CD4-positive, alpha-beta T cell treated with Interleukin-15 for 4 hours (primary cell): ENCODE measurements at places on chromosomes 4 and X.
A peak's percentile ranks its signal among the peaks of the same experiment; 100 is the strongest.

DNA sequence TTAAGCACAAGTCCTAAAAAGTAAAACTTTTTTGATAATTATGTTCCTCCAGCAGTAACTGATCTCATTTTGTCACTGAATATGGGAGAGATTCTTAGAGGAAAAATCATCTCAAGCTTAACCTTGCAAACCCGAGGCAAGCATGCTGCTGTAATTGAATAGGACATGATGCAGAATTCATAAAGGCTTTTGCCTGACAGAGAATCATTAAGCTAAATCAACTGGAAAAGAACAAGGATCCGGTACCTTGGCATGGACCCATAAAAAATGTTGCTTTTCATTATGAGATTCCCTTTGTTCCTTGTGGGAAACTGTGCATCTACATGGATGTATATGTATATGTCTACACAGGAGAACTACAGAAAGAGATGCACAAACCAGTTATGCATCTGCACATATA lies 149.1 kb downstream of the PAPSS1 start:
- DNase-seq, result no peak

DNA sequence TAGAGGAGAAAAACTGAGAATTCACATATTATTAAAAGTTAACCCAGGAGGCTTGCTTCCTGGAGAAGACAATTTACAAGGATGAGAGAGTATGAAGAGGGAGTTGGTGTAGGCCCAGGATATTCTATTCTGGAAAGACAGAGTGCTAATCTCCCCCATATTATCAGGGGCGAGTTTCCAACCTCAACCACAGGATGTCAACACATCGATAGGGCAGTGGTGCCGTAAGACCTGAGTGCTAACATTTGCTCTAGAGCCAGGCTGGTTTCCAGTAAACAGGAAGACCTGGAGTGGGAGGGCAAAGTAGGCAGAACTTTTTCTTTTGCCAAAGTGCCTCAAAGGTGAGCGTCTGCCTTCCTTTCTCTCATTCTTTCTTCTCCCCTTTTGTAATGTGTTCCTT lies 2.8 kb upstream of the AWAT1 start:
- DNase-seq, result no peak

GRCh38 chr4:54400188-54400587 lies 171.1 kb downstream of the PDGFRA start:
- DNase-seq, result no peak

GRCh38 chr4:83785891-83786290 lies 250.0 kb downstream of the GPAT3 start:
- DNase-seq, result no peak

- DNase-seq, result peak; percentile 84
These were observed 15.6 kb upstream of the ASMTL start for GRCh38 chrX:1468250-1468772.

GRCh38 chr4:5378002-5378401 lies 326.7 kb downstream of the STK32B start:
- DNase-seq, result no peak

DNA sequence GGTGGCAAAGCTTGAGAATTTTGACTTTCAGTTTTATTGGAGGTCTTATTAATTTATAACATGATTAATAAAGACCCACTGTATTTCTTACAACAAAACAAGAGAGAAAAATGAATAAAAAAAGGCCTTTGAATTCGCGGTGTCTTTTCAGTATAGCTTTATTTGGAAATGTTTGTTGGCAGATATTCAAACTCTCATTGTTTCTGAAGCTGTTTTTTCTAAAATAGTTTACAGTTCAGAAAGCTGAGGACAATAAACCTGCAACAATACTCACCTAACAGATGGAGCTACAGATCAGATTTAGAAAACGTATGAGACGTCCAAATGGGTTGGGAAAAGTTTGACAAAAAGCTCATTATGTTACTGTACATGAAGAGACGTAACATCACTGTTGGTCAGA lies 2.4 kb upstream of the SPARCL1 start:
- no peak for DNase-seq

- DNase-seq, result no peak
These were observed 976.5 kb downstream of the RPA4 start for GRCh38 chrX:97860226-97860625.

- no peak for DNase-seq
These were observed 91.1 kb downstream of the PPP3CA start for GRCh38 chr4:101256222-101256621.

DNA sequence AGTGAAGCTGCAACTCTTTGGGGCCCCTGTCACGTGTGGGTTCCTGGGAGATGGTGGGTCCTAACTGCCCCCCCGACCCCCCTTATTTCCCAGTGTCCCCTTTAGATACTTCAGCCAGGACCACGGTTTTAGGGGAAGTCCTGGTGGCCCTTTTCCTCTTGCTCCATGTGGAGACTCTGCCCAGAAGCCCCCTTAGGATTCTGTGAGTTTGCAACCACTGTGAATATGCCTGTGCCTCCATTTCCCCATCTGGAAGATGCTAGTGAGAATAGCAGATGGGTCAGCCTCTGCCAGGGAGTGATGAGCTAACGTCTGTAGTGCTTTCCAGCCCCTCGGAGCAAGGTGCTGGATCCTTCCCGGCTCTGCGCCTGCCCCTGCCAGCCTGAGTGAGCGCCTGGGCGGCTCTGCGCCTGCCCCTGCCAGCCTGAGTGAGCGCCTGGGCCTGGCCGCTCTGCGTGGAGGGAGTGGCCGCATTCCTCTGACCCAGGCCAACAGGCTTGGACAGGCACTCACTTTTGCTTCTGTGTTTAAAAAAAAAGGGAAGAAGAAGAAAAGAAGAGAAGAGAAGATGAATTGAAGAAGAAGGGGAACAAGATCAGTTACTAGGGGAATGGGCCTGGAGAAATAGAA lies 6.7 kb upstream of the CITED1 start:
- DNase-seq, result no peak

DNA sequence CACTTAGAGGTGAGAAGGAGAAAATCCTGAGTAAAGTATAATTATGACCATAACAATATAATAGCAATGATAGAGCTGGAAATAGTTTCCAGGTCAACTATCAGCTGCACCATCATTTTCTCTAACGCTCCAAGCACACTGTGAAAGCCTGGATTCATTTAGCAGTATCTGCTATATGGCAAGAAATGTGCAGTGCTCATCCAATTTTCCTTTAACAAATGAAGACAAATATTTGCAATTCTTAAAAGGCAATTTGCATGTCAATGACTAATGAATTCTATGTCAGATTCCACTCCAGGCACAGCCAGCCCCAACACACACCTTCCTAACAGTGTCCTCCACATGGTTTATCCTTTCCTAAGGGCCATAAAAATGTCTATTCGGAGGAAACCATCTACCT lies 12.7 kb downstream of the PRSS12 start:
- no peak for DNase-seq

DNA sequence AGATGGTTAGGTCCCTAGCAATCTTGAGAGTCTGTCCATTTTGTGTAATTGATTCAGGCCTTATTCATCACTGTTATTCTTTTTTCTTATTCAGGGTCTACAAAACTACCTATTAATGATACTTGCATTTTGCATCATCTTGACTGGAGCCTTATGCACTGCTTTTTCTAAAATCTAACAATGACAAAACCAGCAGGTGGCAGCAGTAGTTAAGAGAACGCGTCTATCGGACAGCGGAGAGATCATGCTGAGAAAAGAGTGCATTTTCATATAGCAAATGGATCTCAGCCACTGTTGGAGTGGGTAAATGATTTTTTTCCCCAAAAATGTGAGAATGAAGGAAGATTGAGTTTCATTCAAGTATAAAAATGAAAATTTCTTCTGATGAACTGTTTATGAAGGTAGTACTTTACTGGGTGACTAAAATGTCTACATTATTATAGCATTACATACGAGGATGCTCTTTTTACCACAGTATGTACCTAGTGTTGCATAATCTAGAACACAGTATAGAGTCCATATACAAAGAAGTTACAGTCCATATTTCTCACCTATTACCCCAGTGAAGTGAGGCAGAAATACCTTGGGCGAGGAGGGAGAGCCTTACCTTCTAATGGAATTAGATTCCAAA lies 43.2 kb downstream of the TMEM144 start:
- DNase-seq, result peak; percentile 36

- DNase-seq, result no peak
These were observed 322.1 kb downstream of the TLL1 start for GRCh38 chr4:166195101-166195500.

DNA sequence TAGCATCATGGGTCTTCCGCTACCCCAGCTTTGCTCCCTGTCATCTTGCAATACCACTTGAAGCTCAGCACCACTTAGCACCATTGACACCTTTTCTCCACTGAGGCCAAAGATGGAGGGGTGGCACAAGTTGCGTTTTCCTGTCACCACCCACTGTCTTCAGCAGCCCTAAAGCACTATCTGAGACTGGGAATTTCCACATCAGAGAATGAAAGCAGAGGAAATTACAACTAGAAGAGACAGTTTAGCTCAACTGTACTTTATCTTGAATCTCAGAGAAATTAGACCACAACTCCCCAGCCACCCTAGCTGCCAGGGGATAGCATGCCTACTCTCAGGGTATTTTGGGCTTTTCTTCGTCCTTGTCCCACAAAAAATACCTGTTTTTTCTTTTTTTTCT lies 111.0 kb downstream of the DDIT4L start:
- DNase-seq, result no peak

DNA sequence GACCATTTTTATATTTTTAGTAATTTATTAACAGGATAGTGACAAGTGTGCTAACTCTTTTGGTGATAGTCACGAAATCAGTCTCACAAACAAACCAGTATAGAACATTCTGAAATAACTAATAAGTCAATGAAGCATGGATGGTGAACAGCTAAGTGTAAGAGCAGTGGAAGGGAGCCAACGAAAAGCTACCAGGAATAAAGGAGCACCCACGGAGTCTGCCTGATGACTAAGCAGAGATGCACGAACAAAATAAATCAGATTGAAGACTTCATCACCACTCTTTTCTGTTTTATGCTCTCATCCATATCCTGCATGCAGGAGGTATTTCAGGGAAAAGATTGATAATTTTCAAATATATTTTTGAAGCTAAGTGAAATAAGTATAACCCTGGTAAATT lies 891.1 kb upstream of the HS3ST1 start:
- no peak for DNase-seq

GRCh38 chr4:160038615-160039014 lies 935.7 kb downstream of the RAPGEF2 start:
- DNase-seq, result no peak
